ENCODE measurements at places on chromosomes 3 and 15.

- DNase-seq, result no peak
Observed at GRCh38 chr15:38154837-38155236, 97.8 kb upstream of the SPRED1 start.

GRCh38 chr15:67980773-67981685 is 73.1 kb upstream of the PIAS1 start:
- no peak for DNase-seq

GRCh38 chr3:170863816-170864215 is 6.2 kb downstream of the RPL22L1 start:
- DNase-seq, result no peak

DNA sequence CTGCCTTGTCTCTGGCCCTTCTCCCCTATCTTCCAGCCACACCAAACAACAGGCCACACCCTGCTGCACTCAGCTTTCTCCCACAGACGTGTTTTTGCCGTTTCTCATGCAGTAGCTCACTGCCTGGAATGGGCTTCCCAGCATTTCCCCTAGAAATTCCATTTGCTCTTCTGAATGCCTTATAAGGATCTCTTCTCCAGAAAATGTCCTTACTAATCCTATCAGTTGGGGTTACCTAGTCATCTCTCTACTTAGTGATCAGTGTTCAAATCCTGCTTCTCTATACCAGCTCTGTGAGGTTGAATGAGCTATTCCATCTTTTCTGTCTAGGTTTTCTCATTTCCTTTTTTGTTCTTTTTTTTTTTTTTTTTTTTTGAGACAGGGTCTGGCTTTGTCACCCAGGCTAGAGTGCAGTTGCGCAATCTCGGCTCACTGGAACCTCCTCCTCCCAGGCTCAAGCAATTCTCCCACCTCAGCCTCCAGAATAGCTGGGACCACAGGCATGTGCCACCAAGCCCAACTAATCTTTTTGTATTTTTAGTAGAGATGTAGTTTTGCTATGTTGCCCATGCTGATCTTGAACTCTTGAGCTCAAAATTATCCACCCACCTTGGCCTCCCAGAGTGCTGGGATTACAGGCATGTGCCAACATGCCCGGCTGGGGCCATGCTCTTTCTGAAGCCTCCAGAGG is 98.2 kb upstream of the CHD2 start:
- DNase-seq, result peak; percentile 70

DNA sequence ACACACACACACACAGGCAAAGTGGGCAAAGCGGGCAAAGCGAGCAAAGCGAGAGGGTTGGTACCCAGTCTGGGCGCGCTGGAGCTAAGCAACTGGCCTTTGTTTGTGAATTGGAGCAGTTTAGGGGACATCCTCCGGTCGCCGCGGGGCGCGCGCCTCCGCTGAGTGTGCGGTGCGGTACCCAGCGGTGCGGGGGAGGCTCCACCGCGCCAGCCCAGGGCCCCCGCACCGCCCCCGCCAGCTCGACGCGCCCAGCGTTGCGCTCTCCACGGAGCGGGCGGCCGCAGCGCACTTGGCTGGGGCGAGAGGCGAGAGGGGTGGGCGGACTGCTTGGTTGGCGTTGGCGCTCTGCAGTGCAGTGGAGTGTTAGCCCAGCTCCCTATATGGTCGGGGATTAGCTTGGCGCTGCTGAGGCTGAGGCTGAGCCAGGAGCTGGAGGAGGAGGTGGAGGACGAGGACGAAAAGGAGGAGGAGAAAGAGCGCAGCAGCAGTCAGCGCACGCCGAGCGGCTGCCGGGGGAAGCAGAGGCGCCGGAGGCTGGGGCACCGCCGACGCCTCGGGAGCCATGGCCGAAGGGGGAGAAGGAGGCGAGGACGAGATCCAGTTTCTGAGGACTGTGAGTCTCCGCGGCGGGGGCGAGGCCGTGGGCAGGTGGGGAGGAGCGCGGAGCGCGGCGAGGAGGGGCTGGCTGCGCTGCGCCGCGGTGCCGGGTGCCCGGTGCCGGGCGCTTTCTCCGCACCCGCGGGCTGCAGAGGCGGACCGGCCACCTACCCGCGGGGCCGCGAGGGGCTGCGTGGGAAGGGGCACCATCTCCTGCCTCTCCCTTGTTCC is at the start of gene RYR3:
TSS of gene RYR3 (plus strand) at position 487 of the 831 bp plus-strand sequence. CDS start at position 566, 79 bp downstream.
- DNase-seq, result peak; percentile 25

DNA sequence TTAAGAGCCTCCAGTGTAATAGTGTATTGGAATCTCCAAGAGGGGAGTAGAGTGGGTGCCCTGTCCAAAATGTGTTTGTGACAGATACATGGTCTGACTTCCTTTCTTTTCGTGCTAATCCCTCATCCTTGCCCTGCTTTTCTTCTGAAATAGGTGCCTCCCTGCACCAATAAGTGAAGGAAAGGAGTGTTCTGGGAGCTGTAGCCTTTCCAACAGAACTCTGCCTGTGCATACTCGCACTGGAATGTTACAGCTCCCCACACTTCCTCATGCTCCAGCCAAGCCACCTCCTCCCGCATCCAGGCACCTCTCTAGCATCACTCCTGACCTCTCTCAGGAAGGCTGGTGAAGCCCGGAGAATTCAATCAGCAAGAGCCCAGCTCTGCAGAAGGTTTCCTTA is 478.0 kb downstream of the GABRG3 start:
- no peak for DNase-seq

DNA sequence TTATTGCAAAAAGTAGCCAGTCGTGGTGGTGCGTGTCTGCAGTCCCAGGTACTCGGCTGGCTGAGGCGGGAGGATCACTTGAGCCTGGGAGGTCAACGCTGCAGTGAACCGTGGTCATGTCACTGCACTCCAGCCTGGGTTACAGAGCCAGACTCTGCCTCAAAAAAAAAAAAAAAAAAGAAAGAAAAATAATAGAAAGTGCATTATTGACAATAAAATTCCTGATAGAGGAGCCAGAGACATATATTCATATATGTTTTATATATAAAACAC is 43.6 kb upstream of the PYDC2 start:
- no peak for DNase-seq

GRCh38 chr3:196081002-196081833 is 672 bp downstream of the TFRC start:
- peak; percentile 82 for DNase-seq

DNA sequence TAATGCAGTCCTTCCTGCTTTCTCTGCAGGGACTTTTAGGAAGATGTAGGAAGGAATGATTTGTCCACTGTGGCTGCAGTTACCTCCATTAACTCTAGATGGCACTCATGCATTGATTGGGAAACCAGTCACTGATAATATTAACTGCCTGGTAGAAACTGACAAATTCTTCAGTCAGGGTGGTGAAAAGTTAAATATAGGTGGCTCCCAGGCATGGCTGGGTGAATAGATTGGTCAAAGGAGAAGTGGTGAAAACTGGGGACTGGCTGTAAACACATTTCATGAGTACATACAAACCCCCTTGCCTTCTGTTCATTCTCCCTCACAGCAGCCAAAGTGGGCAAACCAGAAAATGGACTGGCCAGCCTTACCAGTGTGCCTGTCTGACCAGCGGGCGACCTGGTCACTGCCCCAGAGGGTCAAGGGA is 333.4 kb downstream of the THSD4 start:
- DNase-seq, result peak; percentile 73

GRCh38 chr15:80031841-80032240 is 27.6 kb upstream of the ZFAND6 start:
- DNase-seq, result no peak

GRCh38 chr3:71589132-71589531 is 5.6 kb upstream of the FOXP1 start:
- no peak for DNase-seq

DNA sequence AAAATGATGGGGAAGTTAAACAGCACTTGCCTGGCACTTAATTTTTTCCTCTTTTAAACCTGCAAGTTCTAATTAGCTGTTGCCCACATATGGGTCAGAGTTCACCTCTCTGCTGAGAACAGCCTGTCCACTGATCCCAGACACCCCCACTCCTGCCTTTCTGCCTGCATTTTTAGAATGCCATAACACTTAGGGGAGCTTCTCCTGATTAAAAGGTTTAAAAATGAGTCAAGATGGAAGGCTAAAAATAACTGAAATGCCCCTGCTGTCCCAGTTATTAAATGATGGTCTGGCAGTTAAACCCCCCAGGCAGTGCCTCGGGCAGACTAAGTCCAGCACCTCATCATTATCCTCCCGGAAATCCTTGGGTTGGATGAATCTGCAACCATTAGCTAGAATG is 913.6 kb upstream of the ARPP21 start:
- no peak for DNase-seq

- DNase-seq, result no peak
Observed at GRCh38 chr3:134937256-134938028, 142.4 kb downstream of the EPHB1 start.

DNA sequence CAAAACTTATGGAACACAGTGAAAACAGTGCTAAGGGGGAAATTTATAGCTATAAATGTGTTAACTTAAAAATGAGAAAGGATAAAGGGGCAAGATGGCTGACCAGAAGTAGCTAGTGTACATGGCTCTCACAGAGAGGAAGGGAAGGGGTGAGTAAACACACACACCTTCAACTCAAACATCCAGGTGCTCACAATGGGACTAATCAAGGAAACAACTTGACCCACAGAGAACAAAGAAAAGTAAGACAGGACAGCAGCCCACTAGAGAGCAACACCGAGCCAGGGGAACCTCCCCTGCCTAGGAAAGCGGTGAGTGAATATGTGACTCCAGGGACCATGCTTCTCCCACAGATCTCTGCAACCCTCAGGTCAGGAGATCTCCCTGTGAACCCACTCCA is 85.0 kb upstream of the UBP1 start:
- no peak for DNase-seq

- DNase-seq, result peak; percentile 17
Observed at GRCh38 chr3:110420158-110420641, 651.4 kb upstream of the NECTIN3 start.

DNA sequence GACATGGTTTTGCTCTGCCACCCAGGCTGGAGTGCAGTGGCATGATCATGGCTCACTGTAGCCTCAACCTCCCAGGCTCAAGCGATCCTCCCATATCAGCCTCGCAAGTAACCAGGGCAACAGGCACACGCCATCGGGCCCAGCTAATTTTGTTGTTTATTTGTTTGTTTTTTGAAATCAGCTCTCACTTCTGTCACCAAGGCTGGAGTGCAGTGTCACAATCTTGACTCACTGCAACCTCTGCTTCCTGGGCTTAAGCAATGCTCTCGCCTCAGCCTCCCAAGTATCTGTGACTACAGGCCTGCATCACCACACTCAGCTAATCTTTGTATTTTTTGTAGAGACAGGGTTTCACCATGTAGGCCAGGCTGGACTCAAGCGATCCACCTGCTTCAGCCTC is 26.3 kb upstream of the PLCH1 start:
- DNase-seq, result no peak

DNA sequence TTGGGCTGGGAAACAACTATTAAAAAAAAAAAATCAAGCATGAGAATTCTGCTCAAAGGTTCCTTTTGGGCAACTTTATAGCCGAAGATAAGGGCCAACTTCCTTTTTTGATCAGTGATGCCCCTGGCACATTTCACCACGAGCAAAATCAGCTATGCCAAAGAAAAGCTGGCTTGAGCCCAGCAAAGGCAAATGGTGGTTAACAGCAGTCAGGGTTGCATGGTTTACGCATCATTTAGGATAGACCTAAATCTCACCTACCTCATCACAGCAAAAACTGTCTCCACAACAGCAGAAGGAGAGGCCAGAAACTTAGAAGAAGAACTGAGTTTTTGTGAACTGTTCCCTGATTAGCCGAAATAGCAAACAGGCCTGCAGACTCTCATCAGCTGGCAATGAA is 220.1 kb upstream of the CDIN1 start:
- no peak for DNase-seq
